ENCODE measurements at places on chromosomes 4 and X.

- DNase-seq: no peak
Measured at GRCh38 chrX:152573866-152574265, 63.8 kb upstream of the GABRQ start.

- no peak for DNase-seq
Measured at GRCh38 chrX:112254896-112255295, 172.3 kb upstream of the TRPC5 start.

DNA sequence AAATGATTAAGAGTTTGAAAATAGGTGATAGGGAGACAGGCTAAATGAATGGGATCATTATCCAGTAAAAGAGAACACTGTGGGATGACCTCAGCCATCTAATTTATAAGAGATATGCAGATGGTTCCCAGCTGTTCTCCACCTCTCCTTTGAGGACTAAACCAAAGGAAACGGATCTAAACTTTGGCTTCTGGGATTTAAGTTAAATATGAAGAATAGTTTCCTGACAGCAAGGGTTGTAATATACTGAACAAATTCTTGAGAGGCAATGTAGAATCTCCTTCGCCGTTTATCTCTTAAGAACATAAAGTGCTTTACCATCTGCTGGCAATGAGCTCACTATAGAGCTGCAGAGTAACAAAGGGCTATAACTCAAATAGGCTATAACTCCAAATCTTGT is 35.4 kb upstream of the HPGDS start:
- no peak for DNase-seq

DNA sequence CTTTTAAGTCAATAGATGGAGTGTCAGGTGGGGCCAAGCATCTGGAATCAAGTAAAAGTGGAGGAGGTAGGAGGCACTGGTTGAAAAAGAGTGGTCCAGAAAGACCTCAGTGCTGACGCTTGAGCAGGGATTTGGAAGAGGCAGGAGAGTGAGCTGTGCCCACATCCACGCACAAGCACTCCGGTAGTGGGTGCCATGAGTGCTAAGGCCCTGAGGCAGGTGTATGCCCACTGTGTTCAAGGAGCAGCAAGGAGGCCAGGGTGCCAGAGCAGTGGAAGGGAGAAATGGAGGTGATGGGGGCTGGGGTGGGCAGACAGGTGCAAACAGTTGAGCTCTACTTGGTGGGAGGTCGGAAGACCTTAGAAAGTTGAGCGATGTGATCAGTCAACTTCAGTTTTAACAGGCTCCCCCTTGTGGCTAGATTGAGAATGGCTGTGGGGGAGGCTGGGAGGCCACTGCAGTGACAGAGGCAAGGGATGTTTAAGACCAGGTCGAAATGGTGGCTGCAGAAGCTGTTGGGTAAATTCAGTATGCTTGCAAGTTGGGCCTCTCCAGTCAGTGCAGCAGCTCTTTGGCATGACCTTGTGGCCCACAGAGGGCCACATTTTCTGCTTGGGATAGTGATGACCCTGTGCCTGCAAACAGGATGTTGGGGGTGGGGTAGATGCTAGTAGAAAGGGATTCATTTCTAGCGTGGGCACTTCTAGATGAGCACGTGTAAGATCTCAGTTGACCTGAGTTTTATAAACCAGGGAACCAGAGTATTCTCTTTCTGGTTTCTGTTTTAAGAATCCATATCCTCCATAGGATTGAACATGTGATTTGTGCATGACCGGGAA is 12.7 kb downstream of the TKTL1 start:
- DNase-seq: peak; percentile 54

- no peak for DNase-seq
Measured at GRCh38 chrX:125131164-125131563, 188.5 kb upstream of the TEX13C start.

- no peak for DNase-seq
Measured at GRCh38 chr4:55887594-55887993, 34.1 kb downstream of the EXOC1 start.

DNA sequence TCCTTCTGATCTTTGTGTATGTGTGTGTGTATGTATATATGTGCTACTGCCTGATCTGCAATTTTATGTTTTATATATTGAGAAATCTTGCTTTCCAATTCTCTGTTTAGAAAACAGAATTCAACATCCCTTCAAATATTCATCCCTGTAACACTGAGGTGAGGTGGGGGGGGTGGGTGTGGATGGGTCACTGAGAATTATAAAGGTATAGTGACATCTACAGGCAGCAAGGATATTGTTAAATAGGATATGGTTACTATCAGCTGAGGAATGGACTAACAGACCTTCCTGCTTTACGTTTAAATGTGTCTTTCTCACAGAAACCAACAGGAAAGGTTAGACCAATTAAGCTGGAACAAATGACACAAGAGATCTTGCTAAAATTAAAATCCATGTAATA is 19.0 kb upstream of the MAGEB2 start:
- DNase-seq: no peak

DNA sequence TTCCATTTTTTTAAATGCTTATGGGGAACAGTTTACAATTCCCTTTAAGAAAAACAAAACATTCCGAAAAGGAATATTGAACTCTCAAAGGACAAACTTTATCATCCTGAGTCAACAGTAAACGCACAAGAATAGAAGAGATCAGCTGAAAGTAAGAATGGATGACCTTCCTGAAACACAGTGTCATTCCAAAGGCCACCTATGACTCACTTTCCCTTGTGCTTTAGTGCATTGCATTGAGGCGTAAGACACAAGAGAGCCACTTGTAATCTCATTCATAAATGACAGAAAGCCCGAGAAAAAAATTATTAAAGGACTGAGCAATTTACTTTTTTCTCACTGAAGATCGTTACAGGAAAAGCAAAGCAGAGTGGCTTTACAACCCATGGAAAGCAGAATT is 1062.4 kb upstream of the DIAPH2 start:
- no peak for DNase-seq

GRCh38 chrX:68045008-68045577 is 388.2 kb downstream of the OPHN1 start:
- DNase-seq: no peak

Measured in stimulated activated CD8-positive, alpha-beta memory T cell treated with anti-CD3 and anti-CD28 coated beads, Interleukin-7, amount 100 ng/mL, for 4 hours (primary cell).